ENCODE measurements at places on chromosomes 1 and 21. TPM values are rescaled to one million over a fixed set of nuclear protein-coding genes. Genes with fewer than 3 reads are reported as not detected.

Gene TEX38
- total RNA-seq = not detected

Gene SYT6
- not detected for total RNA-seq

Gene CFHR2
- total RNA-seq = not detected

Gene LMX1A
- not detected for total RNA-seq

Gene TMEM81
- total RNA-seq = 1.5 TPM

Gene KISS1
- total RNA-seq = not detected

Gene FCRL2
- not detected for total RNA-seq

Gene ZNF697
- 7.6 TPM for total RNA-seq

Gene S100A14
- total RNA-seq = 2.1 TPM

Gene SUMO3
- total RNA-seq = 71.7 TPM

Gene APCS
- total RNA-seq = not detected

Gene CBR3
- total RNA-seq = 52.6 TPM

Gene RIMKLA
- under 0.01 TPM for total RNA-seq

Gene SMPDL3B
- not detected for total RNA-seq

Gene UBE2U
- not detected for total RNA-seq

Gene ATXN7L2
- 2.1 TPM for total RNA-seq

Gene DDAH1
- 8.2 TPM for total RNA-seq

Gene FMO1
- total RNA-seq = 0.16 TPM

Gene LRRC39
- 0.16 TPM for total RNA-seq

Gene ADAMTS4
- total RNA-seq = 1.4 TPM

Gene TSPEAR
- total RNA-seq = not detected

Gene OR14K1
- total RNA-seq = not detected

Gene TMEM125
- total RNA-seq = not detected
